ENCODE measurements at places on chromosomes 5 and 9.

- DNase-seq, result no peak
Measured at GRCh38 chr5:95068289-95068910, 216.5 kb downstream of the MCTP1 start.

DNA sequence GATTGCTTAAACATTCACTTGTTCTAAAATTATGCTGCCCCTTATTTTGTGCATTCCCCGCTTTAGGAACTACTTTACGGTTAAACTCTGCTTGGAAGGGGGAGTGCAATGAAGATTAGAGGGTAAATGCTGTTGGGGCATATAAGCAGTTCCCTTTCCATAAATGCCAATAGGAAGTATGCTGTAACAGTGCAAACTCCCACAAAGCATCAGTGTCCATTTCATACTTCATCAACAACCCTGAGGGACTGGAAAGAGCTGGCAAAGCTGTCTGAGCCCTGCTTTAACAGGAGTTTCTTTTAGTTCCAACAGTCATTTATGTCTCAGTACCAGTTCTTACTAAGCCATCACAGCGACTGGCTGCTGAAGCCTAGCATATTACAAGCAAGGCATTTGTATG, 1.8 kb downstream of the ACTL7A start:
- no peak for DNase-seq

DNA sequence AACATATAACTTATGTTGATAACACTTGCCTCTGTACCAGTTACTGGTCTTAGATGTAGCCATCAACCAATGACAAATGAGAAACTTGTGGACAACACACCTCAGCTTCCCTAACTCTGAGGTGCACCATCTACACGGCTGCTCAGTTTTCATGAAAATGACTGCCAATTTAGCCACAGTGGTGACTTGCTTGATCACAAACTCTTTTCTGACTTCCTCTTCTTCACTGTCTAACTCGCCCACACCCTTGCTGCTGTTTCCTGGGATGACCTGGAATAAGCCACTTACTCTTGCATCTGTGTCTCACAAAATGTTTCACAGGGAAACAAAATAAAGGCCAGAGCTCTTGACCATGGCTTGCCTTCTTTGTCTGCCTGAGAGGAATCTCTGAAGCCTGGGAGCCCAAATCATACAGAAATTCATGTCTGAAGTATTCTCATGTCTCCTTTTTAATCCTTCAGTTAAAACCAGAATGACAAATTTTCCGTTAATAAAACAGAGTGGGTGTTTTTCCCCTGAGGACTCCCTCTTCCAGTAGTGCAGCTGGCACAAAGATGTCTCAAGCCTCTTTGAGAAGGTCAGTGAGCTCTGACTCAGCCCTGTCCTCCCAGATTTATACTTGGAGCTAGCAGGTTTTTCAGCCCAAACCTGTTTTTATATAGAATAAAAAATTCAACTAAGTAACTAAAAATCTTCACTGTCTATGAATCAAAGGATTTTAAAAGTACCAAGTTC, 126.5 kb upstream of the PAM start:
- no peak for DNase-seq

DNA sequence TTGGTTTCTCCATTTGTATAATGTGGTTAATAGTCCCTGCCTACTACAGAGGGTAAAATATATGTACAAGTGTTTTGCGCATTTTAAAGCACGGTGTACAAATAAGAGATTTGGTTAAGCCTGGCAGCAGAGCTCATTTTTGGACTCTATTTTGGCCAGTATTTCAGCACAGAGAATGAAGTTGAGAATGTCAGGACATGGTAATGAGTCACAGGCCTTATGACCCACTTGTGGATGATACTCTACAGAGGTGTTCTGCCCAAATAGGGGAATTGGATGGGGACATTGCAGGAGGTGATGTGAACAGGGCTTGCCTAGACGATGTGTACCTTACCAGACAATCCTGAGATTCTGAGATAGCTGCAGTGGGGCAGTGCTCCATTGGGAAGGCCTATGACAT, 50.6 kb downstream of the MELK start:
- DNase-seq, result no peak

DNA sequence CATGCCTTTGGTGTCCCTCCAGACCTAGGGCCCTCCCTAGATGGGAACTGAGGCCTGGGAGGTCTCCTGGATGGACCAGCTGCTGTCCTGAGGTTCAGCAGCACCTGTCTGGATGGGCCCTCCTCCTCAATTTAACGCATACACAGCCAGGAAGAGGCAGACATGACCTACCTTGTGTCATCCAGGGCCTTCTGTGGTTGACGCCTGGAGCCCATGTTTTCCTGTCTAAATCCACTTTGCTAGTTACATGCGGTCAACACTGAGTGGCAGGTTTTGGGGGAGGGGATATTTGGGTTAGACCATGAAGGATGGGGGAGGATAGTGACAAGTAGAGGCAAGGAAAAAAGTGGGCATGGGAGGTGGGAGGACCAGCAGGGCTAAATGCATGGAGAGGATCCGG, 3.1 kb upstream of the STC2 start:
- no peak for DNase-seq

GRCh38 chr5:160169326-160169725, 50.1 kb upstream of the PWWP2A start:
- peak; percentile 69 for DNase-seq

Measured in fibroblast of skin of left biceps (primary cell).